Skeletal muscle cell (primary cell): ENCODE measurements at places on chromosomes 2 and 18.

GRCh38 chr2:239818086-239818485 lies 207.1 kb downstream of the NDUFA10 start:
- no peak for DNase-seq

DNA sequence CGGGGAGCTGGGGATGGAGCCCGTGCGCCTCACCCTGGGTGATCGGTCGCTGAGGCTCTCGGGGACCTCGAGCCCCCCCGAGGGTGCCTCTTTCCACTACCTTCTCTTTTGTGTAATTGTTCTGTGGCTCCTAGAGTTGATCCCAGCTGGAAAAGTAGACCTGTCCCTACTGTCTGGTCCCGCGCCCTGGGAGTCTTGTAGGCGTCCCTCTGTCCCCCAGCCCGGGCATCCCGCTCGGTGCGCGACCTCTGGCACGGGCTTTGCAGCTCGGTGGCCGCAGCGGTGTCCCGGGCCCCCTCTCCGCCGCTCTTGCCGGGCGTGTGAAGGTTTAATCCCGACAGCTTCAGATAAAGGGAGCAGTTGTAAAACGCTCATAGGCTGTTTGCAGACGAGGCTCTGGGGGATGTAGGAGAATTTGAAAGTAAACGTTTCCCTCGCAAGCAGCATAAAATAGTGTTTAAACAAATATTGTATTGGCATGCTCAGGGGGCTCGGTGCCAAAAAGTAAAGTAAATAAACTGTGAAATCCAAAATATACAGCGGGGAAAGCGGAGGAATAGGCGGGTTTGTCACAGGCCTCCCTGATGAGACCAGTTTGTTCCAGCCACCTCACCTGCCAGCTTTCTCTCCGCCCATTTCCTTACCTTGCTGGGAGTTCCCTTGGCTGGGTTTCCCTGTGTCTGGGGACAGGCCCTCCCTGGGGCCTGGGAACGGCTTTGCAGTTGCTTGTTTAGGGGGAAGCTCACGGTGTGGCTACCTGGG lies 1.9 kb downstream of the GLI2 start:
- no peak for DNase-seq

- no peak for DNase-seq
These were observed at the start of gene CRACDL for GRCh38 chr2:98935777-98936352. Gene CRACDL, minus strand, starts transcription at chr2:98936225. Its CDS starts 89,425 bp downstream, at chr2:98846800.

- no peak for DNase-seq
These were observed 19.7 kb downstream of the CROCC2 start for GRCh38 chr2:240925568-240926515.

DNA sequence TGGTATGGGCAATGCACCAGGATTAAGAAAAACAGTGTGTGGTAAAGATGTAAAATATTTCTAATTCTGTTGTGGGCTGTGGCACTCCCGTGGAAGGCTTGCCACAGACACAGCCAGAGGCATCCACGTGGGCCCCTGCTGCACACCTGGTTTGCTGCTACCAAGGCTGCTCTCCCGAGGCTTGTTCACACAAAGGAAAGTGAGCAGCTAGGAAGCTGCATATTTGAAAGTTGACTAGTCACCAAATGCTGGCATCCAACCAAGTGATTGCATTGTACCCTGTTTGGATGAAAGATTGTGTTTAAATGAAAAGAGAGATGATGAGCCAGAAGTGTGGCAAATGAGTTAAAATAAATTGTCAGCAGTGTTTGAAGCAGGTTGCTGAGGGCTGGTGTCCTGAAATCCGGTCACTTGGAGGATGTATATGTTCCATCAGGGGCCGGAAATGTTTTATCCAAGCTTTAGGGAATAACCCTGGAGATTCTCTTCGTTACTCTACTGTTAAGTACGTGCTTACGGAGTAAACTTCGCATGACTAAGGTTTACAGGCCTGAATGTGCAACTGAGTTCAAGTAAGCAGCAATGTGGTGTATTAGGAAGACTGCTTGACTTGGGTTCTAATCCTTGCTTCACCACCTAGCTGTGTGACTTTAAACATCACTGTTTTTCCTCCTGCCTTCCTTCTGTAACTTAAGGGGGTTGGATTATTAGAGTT lies 86.1 kb downstream of the MSH2 start:
- peak; percentile 70 for DNase-seq

DNA sequence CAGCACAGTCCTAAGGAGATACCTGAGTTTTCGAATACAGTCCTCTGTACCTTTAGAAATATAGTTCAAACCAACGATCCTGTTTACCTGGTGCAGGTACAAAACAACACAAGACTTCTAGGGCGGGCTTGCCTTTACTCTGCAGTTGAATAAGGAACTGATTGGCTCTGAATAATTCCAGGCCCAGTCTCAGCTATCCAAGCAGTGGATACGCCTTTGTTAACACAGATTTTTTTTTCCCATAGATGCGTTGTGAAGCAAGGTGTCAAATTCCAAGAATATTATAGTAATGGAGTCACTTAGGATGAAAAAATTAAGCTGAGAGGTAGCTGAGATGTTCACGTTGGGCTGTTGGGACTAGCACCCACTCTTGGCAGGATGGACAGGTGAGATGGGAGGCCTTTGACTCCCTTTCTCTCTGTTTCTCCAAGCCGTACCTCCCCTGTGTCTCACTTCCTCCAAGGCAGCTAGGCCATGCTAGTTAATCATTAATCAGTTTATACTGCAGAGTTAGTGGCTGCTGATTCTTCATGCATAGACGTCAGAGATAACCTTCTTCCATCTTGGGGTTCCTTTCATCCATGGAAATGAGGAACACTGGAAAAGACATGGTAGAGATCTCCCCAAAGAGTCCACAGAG lies 380.8 kb upstream of the ACVR2A start:
- no peak for DNase-seq

GRCh38 chr2:29549069-29549380 lies 372.4 kb downstream of the ALK start:
- DNase-seq, result no peak

GRCh38 chr2:238509151-238509835 lies 82.6 kb downstream of the ASB1 start:
- DNase-seq, result no peak

GRCh38 chr2:143081616-143082015 lies 47.6 kb upstream of the ARHGAP15 start:
- DNase-seq, result no peak

GRCh38 chr2:226403369-226403768 lies 396.3 kb downstream of the IRS1 start:
- no peak for DNase-seq

GRCh38 chr2:155574941-155575340 lies 757.6 kb downstream of the NR4A2 start:
- DNase-seq, result no peak

GRCh38 chr2:156471762-156472161 lies 35.6 kb downstream of the GPD2 start:
- no peak for DNase-seq

GRCh38 chr2:129763966-129764365 lies 215.5 kb upstream of the RAB6C start:
- DNase-seq, result no peak

DNA sequence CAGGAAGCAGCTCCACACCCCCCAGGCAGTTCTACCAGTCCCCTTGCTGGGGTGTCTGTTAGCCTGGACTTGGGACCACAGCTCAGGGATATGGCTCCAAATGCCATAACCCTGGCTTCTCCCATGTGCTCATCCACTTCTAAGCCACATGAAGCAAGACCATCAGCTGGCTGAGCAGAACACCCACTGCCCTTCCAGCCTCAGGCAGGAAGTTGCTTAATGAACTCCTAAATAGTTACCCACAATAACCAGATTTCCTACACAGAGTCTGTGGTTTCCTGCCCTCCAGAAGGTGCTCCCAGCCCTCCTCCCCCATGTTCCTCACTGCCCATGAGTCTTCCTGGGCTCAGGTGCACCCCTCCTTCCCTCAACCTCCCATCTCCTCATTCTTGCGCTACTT lies 98.3 kb upstream of the EPC2 start:
- DNase-seq, result no peak

DNA sequence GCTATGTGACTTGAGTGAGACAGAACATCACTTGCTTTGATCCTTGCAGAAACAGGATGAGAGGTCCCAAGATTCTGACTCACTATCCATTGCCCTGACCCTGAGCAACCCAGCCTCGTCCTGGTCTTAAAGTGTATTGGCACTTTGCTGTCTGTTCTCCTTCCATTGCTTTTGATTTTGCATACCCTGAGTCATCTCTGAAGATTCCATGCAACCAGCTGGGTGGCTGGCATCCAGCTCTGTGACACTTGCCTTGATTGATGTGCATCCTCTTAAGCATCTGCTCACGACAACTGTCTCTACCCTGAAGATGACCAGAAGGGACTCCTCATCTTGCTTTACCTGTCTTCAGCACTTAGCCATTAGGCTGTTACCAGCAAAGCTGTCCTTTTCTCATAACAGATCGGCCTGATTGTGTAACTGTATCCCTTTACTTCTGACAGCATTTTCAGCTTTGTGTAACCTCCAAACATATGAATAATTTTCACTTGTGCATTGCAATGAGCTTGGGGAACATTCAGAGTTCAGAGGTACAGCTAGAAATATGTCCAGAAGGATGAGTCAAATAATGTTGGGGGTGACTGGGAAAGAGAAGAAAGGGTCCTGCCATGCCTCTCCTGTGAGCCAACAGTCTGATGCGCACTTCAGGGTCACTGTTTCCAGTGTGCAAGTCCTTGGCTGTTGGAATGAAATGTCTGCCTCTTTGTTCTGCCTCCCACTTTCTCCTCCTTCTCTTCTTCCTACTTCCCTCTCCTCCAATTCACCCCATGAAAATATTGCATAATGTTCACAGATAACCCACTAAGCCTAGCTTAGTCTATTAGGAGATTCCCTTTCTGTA lies 249.7 kb upstream of the OSR1 start:
- peak; percentile 97 for DNase-seq

DNA sequence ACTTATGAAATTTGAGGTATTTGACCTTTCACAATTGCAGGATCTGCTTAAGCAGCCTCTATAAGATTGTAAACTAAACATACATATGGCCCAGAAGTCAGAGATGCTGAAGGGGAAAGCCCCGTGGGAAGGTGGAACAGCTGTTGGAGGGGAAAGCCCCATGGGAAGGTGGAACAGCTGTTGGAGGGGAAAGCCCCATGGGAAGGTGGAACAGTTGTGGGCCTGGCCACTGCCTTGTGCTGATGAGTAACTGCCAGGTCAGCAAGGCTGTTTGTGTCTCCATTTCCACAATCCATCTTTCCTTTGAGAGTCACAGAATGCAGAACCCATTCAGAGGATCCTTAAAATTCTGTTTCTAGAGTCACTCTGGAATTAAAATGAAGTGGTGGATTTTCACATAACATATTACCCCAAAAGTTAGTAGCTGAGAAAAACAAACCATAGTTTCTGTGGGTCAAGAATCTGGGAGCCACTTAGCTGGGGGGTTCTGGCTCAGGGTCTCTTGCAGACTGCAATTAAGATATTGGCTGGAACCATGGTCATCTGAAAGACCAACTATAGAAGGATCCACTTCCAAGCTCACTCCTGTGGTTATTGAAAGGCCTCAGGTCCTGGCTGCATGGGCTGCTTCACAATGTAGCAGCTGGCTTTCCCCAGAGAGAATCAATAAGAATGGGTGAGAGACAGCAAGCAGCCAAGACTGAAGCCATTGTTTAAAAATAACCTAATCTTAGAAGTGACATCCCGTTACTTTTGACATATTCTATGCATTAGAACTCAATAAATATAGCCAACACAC lies 86.6 kb upstream of the CAVIN2 start:
- DNase-seq, result peak; percentile 51

DNA sequence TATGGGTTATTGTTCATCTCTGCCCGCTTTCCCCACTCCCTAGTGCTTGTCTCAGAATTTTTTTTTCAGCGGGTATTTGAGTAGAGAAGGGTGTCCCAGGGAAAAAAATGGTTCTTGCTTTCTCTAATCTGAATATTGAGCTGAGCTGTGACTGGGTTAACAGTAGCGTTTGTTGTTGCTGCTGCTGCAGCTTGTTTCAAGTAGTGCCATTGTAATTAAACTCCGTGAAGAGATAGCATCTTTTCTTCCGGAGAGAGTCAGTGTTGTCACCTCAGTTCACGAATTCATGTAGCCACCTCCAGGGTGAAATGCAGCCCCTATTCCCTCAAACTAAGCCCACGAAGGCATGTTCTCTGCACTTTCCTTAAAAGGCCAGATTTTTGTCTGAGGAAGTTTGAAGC lies 1.5 kb upstream of the AAK1 start:
- no peak for DNase-seq
